ENCODE measurements at places on chromosomes 2 and 18.

DNA sequence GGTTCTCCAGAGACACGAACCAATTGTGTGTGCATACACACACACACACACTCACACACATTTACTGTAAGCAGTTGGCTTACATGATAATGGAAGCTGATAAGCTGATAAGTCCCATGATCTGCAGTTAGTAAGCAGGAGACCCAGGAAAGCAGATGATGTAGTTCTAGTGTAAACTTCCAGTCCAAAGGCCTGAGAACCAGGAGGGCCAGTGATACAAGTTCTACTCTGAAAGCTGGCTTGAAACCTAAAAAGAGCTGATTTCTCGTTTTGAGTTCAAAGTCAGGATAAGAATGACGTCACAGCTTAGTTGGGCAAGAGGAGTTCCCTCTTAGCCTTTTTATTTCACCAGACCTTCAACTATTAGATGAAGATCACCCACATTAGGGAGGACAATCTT lies 558.8 kb upstream of the PIK3C3 start:
- no peak for DNase-seq

GRCh38 chr2:190564838-190565237 lies 30.3 kb upstream of the NEMP2 start:
- DNase-seq, result no peak

- no peak for DNase-seq
These were observed 339.8 kb downstream of the ZEB2 start for GRCh38 chr2:144180131-144180530.

DNA sequence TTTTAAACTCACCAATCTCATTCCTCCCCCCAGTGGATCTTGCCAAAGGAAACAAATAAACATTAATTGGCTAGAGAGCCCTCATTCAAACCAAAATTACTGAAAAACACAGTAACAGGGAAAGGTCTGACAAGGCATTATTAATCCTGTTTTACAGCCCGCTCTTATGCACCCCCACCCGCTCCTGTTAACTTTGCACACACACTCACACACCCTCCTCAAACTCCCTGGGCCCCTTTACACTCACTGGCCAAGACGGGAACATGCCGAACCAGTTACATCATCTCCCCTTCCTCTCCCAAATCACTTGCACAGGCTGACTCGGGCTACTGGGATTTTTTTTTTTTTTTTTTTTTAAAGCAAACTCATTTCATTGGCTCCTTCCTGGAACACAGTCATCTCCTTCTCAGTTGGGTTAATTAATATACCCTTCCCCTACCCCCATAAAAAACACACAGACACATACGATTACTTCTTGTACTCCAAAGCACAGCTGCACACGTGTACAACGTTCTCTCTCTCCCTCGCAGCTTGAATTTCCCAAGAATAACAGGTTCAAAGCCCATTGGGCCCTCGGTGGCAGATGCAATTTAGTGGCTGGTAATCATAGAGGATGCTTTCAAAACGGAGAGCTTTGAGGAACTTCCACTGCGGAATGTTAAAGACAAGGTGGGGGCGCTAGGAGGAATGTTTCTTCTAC lies 31.8 kb downstream of the KLF7 start:
- DNase-seq, result peak; percentile 89

GRCh38 chr18:68707646-68708045 lies 7.3 kb downstream of the TMX3 start:
- DNase-seq, result no peak

- DNase-seq, result no peak
These were observed 35.7 kb downstream of the CDC42EP3 start for GRCh38 chr2:37635504-37636380.

DNA sequence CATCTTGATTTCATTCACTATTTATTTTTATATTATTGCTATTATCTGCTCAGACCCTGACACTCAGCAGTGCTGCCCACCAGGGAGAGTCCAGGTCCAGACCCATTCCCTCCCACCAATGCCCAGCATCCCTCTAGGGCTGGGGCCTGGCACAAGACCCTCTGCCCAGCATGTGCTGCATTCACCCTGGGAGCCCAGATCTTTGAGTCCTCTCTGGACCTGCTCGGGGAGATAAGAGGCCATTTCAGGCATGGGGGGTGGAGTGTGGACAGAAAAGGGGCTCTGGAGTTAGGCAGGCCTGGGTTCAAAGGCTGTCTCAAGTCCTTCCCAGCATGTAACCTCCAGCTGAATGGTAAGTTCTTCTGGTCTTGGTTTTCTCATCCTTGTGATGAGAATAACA lies 209.6 kb downstream of the CYP26B1 start:
- DNase-seq, result peak; percentile 60

- no peak for DNase-seq
These were observed 104.2 kb upstream of the RND3 start for GRCh38 chr2:150591496-150592285.

GRCh38 chr18:41530970-41531369 lies 424.1 kb upstream of the PIK3C3 start:
- DNase-seq, result no peak

GRCh38 chr18:12388442-12388841 lies 11.4 kb upstream of the AFG3L2 start:
- DNase-seq, result no peak

DNA sequence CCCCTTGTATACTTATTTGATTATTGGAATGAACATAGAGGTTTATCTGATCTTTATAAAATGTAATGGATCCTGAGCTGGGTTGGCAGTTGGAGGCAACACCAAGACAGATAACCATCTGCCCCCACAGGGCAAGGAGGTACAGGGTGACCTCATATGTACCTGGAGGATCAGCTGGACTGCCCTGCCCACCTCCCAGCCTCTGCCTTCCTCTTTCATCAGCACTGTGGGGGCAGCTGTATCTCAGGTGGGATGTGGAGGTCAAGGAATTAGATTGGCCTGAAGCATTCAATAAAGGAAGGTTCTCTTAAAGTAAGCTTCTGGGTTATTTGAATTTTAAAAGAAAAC lies 92.6 kb downstream of the LYPD6 start:
- DNase-seq, result no peak

- no peak for DNase-seq
These were observed 41.6 kb downstream of the PLEKHB2 start for GRCh38 chr2:131146749-131147148.

DNA sequence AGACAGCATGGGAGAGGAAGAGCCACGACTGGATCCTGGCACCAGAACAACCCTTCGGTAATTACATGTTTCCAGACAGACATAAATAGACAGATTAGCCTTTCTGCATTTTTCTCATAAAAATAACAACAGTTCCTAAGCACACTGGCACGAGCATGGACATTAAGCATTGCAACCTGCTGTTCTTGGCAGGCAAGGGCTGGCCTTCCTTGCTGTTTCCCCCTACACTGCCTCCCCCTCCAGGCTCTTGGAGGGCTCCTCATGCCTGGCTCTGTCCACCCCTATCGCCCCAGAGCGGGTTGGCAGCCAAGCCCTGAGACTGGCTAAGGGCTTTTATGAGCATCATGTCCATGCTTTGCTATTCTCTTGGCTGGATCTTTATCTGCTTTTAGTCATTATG lies 89.6 kb downstream of the TTC32 start:
- peak; percentile 88 for DNase-seq

DNA sequence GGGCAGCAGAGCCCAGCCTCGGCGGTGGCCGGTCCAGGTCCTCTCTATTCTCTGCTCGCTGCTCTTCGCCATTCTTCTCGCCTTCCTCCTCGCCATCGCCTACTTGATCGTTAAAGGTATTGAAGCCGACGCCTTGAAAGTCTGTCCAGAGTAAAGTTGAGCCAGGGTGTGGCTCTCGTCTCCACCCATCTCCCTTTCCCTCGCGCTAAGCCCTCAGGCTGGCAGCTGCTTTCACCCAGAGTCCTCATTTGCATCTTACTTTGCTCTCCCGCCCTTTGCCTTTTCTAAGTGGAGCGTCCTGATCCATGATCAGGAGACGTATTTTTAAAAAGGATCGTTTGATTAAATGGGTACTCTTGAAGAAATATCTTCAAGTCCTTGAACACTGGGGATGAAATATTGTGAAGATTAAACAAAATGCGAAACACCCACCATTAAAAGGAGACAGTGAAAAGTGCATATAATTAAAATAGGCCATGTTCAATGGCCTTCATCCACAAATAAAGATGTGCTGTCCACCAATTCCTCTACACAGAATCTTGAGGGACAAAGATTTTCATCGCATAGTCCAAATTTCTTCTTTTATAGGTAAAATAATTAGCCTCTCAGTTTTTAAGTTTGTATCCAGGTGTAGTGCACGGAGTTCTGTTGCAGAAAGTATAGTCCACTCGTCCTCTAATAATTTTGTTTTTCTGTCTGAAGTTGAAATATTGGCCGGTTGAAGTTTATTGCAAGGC lies 657 bp downstream of the ARL6IP6 start:
- DNase-seq, result no peak

- no peak for DNase-seq
These were observed 241.6 kb upstream of the FN1 start for GRCh38 chr2:215677481-215677880.

GRCh38 chr18:51617572-51618260 lies 420.2 kb upstream of the MEX3C start:
- DNase-seq, result no peak

DNA sequence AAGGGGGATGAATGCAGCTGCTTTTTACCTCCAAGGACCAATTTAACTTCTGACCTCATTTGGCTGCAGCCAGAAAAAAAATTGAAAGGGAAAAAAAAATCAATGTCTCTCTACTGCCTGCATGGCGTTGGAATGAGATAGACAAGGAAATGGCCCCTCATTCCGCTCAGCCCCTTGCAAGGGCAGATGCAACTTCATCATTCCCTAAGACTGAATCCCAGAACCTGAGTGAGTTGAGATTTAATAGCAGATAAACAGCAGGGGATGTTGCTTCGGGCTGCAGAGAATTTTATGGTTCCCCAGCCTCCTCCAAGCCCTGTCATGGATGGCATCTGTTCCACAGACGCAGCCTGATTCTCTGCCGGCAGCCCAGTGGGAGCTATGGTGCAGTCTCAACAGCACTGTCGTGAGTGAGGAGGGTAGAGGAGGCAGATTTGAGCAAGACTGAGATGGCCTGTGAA lies 49.0 kb downstream of the CAPN13 start:
- DNase-seq, result no peak

- DNase-seq, result no peak
These were observed 746.3 kb downstream of the MBD2 start for GRCh38 chr18:53478155-53478554.

GRCh38 chr18:8283891-8284585 lies 325.2 kb upstream of the RAB12 start:
- DNase-seq, result no peak

DNA sequence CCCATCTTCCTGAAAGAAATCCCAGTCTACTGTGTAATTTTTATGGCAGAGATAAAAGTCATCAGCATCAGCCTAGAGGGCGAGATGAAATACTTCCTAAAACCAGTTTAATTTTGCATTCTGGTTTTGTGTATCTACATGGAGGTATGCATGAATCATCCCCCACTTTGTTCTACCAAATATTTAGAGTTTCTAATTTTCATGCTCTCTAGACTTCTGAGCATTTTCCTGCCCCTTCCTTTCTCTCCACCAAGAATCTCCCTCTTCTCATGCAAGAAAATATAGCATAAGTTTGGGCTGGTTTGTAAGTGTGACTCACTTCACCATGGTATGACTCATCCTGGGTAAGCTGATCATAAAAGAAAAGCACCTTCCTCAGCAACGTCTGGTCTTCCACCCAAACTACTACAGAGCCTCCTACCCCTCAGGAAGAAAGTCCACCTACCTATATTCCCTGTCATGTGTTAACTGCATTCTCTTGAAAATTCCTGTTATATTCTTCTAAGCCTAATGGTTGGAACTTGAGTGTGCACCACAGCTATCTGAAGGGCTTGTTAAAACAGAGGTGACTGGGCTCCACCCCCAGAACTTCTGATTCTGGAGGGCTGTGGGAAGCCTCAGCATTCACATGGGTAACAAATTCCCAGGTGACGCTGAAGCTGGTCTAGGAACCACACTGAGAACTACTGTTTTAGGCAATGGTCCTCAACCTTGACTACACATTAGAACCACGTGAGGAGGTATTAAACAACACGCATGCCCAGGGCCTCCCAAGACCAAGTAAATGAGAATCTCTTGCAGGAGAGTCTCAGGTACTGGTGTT lies 37.4 kb upstream of the RAPGEF4 start:
- DNase-seq, result no peak

DNA sequence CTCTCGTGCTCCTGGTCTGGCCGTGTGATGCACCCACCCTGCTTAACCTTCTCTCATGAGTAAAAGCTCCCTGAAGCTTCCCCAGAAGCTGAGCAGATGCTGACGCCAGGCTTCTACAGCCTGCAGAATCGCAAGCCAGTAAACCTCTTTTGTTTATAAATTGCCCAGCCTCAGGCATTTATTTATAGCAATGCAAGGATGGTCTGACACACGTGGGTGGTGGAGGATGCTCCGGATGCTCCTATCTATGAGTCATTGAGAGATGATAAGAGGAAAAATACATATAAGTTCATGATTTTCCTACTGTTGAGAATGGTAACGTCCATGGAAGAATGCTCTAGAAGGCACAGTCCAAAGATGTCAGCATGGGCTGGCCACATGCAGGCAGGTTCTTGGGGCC lies 8.6 kb upstream of the ST6GAL2 start:
- DNase-seq, result no peak

GRCh38 chr2:163773276-163773675 lies 37.5 kb upstream of the FIGN start:
- DNase-seq, result no peak

DNA sequence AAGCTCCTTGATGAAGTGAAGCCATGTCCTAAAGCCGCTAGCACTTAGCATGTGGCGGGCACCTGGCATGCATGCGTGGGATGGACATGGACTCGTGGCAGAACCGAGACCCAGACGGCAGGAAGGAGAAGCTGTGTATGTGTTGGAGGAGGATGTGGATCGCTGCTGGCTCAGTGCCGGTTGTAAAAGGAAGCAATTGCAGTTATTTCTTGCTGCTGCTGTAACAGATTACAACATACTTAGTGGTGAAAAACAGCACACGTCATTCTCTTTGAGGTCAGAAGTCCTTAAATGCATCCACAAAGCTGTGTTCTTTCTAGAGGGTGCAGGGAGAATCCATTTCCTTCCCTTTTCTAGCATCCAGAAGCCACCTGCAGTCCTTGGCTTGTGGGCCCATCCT lies 74.6 kb downstream of the AGAP1 start:
- no peak for DNase-seq

GRCh38 chr2:48750128-48750739 lies 5.3 kb downstream of the LHCGR start:
- no peak for DNase-seq

- no peak for DNase-seq
These were observed 177.8 kb downstream of the GALNT13 start for GRCh38 chr2:154049561-154049960.

DNA sequence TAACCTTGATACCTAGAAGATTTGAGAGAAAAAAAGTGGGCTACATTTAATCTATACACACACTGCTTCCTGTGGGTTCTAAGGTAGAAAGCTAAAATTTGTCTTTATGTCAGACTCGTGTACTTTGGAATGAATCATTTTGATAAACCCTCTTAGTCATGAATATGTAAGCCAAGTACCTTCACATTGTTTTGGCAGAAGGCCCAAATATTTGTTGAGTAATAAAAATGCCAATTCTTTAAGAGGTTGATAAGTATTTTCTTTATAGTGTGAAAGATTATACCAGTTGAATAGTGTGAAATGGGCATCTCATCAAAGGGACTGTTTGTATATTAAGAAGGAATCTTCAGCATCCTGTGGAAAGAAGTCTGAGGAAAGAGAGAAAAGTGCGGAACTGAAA lies 1464.7 kb upstream of the ZEB2 start:
- no peak for DNase-seq
